HFFc6 (cell line): ENCODE measurements at places on chromosomes 3 and 15. TPM values are rescaled to one million over a fixed set of nuclear protein-coding genes. Genes with fewer than 3 reads are reported as not detected.

GRCh38 chr3:119338754-119339153 is 44.6 kb downstream of the ARHGAP31 start:
- DNase-seq = no peak

- no peak for DNase-seq
Measured at GRCh38 chr15:77904436-77904821, 173.1 kb downstream of the TBC1D2B start.

GRCh38 chr3:182957226-182957625 is 23.1 kb downstream of the DCUN1D1 start:
- no peak for DNase-seq

- DNase-seq = no peak
Measured at GRCh38 chr15:31171731-31172130, 70.2 kb upstream of the TRPM1 start.

- DNase-seq = no peak
Measured at GRCh38 chr3:54936561-54936960, 8.7 kb upstream of the LRTM1 start.

GRCh38 chr15:29675791-29676301 is 146.4 kb downstream of the TJP1 start:
- DNase-seq = no peak

Gene OR5AC2
- total RNA-seq = not detected in 3 replicates

Gene TAGLN3
- total RNA-seq = 0.26 TPM in 1 of 2 replicates, not detected in the other

Gene GABRG3
- total RNA-seq = not detected in 3 replicates

Gene APOD
- total RNA-seq = 0.63 TPM in 1 of 3 replicates, not detected in the others

Gene CLDN1
- total RNA-seq = 0.63 to 0.81 TPM (median 0.69 TPM) in 3 replicates
